ENCODE measurements at places on chromosomes 13 and 19.

- no peak for DNase-seq
Observed at GRCh38 chr13:75251188-75251587, 230.8 kb downstream of the TBC1D4 start.

GRCh38 chr13:111385183-111385857 is 64.9 kb downstream of the TEX29 start:
- DNase-seq: no peak

GRCh38 chr13:67343777-67344176 is 113.6 kb upstream of the PCDH9 start:
- DNase-seq: peak; percentile 12

- DNase-seq: no peak
Observed at GRCh38 chr19:55392820-55393761, 7.4 kb downstream of the RPL28 start.

- DNase-seq: no peak
Observed at GRCh38 chr13:38262211-38262610, 87.4 kb upstream of the UFM1 start.

DNA sequence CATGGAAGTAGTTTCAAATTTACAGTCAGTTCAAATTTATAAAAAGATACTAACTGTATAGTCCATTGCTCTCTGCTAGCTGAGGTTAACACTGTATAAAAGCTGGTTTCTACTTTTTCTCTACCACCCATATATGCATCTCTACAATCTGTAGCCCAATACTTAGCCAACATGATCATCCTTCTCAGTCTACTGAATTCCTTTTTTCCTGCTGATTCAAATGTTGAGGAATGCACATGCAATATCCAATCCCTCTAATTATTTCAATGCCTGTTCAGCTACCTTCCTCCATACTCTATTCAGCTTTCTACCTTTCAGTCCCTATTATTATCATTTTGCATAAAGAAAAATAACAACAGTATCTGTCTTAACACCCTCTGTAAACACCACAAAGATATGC is 15.6 kb downstream of the KPNA3 start:
- no peak for DNase-seq
